H9 (cell line): ENCODE measurements at places on chromosomes 6 and 20.

DNA sequence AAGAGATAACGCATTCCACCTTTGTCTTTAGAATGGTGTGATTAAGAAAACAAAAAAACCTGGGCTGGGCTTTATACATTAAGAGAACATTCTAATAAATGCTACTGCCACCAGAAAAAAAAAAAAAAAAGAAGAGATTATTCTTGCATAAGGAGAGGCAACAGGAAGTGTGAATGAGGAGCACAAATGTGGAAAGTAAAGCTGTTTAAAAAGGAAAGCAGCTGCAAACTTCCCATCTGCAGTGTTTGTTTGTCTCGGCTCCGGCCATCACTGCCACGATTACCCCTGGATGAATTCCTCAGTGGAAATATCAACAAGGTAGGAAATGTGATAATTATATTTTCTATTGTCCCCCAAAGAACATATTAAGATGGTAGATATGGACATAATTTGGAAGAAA lies 223.9 kb downstream of the PHF3 start:
- DNase-seq, result no peak

GRCh38 chr6:166744223-166745134 lies 117.4 kb upstream of the RPS6KA2 start:
- DNase-seq, result peak; percentile 64

- no peak for DNase-seq
Measured at GRCh38 chr6:105940990-105941389, 145.1 kb upstream of the PRDM1 start.

- no peak for DNase-seq
Measured at GRCh38 chr6:70985156-70985555, 28.3 kb upstream of the B3GAT2 start.

GRCh38 chr6:168967281-168967925 lies 286.2 kb downstream of the THBS2 start:
- no peak for DNase-seq

- DNase-seq, result no peak
Measured at GRCh38 chr20:38776363-38776762, 28.1 kb downstream of the ACTR5 start.

DNA sequence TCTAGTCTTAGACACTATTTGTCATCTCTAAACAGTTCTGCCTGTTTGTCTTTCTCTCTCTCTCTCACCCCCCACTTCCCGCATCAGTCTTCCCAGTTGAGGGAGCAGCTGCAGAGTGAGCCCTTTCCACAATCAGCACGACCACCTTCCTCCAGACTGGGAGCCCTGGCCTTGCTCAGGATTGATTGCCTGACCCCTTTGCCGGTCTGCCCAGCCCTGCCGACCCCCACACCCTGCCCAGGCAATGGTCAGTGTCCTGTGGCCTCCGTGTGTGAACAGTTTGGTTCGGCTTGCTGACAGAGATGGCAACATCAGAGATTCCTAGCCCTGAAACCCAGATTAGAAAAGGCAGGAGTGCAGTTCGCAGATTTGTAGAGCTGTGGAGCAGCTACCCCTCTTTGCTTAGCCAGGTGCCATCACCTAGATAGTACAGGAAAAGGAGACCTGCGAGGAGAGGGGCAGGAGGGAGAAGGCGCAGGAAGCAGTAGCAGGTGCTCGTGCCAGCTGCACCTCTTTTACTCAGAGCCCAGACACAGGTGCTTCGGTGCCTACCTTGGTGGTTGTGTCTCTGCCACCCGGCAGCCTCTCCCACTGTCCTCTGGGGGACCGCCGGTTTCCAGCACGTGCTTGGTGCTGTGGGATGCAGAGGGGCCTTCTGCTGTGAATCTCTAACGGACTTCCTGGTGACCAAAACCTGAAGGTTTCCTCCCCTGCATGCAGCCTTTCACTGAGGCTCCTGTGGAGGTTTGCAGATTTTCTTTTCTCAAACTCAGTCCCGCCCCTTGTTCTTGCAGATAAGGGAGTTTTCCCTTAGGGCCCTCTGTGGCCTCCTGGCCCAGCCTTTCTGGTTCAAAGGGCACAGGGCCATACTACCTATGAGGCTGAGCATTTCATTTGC lies 92.4 kb downstream of the SCML4 start:
- no peak for DNase-seq

GRCh38 chr6:115914098-115914497 lies 146.6 kb downstream of the FRK start:
- no peak for DNase-seq

DNA sequence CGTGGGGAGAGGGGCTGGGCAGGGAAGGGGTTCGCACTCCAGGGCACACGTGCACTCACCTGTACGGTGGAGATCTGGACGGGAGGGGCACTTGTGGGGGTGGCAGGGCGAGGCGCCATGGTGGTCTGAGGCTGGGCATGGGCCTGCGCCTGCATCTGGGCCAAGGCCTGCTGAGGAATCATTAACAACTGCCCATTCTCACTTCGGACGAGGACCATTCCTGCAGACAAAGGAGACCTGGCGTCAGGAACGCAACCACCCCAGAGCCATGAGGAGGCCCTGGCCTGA lies 51.2 kb downstream of the TAF4 start:
- DNase-seq, result no peak

GRCh38 chr20:56801971-56802755 lies 173.1 kb downstream of the TFAP2C start:
- no peak for DNase-seq

DNA sequence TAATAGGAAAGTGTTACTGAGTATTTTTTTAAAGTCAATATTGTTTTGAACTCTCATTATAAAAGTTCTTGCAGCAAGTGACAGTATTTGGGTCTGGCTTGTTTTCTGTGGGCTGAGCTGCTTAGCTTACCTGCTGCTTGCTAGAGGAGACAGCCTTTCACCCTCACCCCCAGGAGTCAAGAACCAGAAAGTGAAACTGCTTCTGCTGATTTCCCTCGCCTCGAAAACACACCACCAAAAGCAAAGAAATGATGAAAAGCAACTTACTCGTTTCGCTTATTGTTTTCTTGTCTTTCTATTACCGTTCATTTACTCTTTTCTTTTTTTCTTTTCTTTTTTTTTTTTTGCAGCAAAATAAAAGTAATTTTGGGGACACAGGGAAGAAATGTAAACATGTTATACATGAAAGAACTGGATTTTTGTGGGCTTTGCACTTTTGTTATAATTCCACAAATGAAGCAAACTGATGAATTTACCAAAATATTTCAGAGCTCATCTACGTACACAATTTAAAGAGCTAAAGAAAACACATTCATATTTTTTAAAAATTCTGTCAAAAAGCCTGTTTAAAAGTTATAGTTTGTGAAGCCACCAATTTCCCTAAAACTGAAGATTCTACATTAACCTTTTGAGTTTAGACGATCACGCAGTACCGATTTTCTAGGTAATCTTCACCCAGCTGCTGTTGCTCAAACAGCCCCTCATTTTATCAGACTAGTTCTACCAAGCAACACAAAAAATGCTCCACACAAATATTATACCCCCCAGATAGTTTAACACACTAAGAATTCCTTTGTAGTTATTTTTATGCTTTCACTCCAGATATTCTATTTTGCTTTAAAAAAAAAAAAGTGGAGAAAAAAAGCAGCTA lies 1.7 kb downstream of the SCML4 start:
- no peak for DNase-seq

DNA sequence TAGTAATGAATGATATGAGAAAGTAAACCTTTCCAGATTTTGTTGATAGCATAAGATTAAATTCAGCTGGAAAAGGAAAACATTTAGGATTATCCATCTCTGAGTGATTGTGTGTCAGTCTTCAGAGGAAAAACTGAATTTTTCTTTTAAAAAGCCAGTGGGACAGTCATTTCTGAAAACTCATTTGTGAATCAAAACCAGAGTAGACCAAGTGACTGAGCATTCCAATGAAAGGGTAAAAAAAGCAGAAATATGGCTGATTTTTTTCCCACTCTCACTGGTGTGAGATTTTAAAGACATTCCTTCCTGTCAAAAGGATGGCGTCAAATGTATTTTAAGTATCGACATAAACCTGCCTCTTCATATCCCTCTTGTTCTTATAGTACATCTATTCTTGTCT lies 214.0 kb downstream of the GMPR start:
- no peak for DNase-seq

DNA sequence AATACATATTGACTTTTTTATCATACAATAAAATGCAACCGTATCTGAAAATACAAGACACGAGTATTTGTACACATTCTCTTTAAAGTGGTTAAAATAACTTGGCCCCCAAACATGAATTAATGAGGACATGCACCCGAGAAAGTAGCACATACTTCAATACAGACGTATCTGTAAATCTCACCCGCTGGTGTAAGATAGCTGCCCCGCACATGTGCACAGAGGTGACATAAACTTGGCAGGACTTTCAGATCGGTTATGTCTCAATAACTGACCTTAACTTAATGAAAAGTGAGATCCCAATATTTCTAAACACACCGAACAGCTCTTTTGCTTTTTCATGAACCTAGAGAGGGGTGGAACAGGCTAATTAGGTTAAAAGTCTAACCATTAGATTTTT lies 91.5 kb upstream of the RPS6KA2 start:
- no peak for DNase-seq
